DND-41 (cell line): ENCODE measurements at places on chromosomes 12 and 14.

DNA sequence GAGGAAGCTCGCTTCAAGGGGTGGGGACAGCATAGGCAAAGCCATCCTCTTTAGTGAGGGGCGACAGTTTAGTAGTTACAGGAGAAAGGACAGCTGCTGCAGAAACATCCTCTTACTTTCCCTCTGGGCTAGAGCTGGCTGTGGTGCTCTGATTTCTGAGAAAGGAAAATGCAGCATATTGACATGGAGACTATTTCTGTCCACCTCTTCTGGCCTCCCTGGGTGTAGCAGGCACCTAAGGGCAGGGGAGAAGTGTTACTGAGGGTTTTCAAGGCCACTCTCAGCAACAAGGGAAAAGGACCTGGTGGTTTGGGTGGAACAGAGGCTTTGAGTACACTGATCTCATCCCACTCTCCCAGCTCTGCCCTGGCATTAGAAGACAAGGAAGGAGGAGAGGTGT, 40.0 kb upstream of the CTDSP2 start:
- DNase-seq: no peak

GRCh38 chr12:53795927-53796326, 44.1 kb upstream of the CISTR start:
- DNase-seq: no peak

DNA sequence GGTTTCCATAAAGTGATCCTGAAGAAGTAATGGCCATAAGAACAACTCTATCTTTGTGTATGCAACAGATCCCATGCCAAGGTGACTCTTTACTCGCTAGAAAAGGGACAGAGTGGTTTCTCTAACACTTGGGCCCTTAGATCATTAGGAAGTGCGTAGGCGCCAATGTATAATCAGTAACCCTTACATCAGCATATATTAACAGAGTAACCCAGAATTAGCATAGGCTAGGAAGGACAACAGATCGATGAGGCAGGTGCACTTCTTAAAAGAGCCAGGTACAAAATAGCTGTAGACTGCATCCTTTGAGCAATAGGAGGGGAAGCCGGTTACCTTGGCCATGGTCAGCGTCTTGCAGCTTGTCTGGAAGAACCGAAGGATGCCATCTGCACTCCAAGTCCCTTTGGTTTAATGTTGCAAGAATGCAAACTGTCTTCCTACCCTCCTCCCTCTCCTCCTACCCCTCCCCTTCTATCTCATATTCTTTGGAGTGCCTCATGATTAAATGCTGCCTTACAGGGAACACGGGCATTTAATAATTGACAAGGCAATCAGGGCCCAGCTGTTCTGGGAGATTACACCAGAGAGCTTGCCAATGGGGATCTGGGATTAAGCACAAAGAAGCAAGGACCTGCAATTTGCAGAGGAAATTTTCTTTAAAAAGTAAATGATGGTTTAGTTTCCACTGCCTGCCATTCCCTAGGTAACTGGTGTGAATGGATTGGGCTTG, 8.0 kb downstream of the GSG1 start:
- DNase-seq: no peak

DNA sequence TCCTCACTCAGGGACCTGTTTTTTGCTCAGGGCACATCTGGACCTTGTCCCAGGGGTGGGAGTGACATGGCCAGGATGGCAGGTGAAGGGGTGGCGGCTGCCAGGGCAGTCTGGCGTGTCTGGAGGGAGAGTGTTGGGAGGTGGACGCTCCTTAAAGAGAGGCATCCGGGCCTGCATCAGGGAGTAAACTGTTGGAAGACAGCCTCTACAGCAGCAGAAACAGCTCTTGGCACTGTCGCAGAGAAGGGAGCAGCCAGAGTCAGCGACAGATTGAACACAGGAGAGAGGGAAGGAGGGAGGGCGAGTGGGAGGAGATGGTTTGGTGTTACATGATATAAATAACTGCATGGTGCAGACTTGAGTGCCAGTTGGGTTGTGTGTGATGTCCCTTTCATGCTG, 52.8 kb downstream of the IGF1 start:
- no peak for DNase-seq

GRCh38 chr12:60148109-60148508, 552.3 kb downstream of the SLC16A7 start:
- no peak for DNase-seq

DNA sequence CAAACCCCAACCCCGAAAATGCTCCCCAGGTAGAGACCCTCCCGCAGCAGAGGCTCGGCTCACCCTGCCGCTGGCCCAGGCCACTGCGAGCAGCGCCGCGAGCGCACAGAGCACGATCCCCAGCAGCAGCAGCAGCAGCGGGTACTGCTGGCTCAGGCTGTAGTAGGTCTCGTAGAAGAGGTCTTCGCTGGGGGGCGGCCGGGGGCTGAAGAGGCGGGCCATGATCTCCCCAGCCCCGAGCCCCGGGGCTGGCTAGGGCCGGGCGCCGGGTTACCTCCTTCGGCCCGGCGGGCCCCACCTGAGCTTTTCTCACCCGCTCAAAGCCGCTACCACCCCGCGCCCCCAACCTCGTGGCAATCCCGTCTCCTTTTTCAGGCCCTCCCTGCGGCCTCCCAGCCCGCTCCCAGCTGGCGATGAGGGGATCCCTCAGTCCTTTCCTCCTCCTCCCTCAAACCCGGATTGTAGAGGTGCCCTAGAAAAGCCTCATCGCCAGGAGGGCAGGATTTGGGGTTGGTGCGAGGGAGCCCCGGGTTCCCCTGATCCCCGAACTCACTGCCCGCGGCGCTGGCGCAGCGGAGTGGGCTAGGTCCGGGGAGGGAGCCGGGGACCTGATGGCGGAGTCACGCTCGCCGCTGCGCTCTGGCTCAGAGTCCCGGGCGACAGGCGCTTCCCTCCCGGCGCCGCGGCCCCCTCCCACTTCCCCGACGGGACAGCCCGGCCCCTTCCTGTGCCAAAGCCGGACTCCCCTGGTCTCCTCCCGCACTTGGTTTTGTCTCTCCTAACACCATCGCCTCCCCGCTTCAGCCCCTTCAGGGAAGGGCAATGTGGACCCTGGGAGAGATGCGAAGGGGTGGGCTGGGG, at the start of gene ADCY4:
ADCY4 (minus strand) TSS at position 641 of the 861 bp plus-strand sequence; CDS start at position 222, 419 bp downstream.
- no peak for DNase-seq

DNA sequence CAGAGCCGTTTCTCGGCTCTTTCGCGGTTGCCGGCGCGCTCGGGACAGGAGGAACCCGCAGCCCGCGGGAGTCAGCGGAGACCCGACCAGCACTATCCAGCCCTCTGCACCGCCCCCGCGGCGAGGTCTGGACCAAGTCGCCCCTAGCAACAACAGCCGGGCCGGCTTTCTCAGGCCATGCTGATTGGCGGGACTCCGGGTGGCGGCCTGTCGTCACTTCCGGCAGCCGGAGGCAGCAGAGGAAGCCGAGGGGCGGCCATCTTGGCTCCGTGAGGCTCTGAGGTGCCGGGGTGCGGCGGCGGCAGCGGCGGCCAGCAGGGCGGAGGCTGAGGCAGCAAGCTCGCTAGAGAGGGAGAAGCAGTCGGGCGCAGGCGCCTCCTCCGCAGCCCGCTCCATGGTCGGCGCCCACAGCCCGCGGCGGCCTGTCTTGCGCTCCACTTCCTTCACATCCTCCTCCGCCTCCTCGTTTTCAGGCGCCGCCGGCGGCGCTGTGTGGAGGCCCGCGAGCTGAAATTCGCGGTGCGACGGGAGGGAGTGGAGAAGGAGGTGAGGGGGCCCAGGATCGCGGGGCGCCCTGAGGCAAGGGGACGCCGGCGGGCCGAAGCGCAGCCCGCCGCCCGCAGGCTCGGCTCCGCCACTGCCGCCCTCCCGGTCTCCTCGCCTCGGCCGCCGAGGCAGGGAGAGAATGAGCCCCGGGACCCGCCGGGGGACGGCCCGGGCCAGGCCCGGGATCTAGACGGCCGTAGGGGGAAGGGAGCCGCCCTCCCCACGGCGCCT, at the start of gene MARK3:
MARK3 (plus strand) TSS at position 264 of the 777 bp plus-strand sequence. CDS start 615 bp downstream, outside the sequence.
- peak; percentile 96 for DNase-seq
